Omental fat pad (tissue), 4 donors: ENCODE measurements at places on chromosomes 2 and 18. TPM values are rescaled to one million over a fixed set of nuclear protein-coding genes. Genes with fewer than 3 reads are reported as not detected.

Gene TRIB2
- 27.8 TPM for total RNA-seq

Gene CMPK2
- 7.8 TPM for total RNA-seq

Gene CD28
- 3.1 TPM for total RNA-seq

DNA sequence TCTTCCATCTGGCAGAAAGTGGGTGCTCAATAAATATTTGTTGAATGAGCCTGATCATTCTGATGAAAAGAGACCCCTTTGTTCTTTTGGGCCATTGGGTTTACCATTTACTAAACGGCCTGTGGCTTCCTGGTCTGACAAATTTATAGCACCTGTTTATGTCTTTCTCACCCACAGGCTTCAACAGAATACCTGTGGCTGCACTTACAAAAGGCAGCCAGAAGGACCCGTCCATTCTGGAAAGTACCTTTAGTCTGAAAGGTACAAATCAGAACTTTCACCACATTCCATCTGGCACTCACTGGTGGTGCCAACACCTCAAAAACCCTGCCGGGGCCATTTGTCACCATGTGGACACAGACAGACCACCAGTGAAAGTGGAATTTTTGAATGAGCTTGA is 167.5 kb downstream of the ETAA1 start:
- DNase-seq, result no peak

Gene TRABD2A
- total RNA-seq, result 7.3 TPM

Gene ITM2C
- total RNA-seq, result 35.9 TPM

GRCh38 chr18:42310956-42311355 is 355.9 kb downstream of the PIK3C3 start:
- DNase-seq, result no peak

- no peak for DNase-seq
These were observed 88.8 kb downstream of the MAP3K20 start for GRCh38 chr2:173164396-173164795.
